Natural killer cell (primary cell): ENCODE measurements at places on chromosomes 11 and 22.
A peak's percentile ranks its signal among the peaks of the same experiment; 100 is the strongest.

- no peak for DNase-seq
These were observed 81.1 kb downstream of the BDNF start for GRCh38 chr11:27619039-27619574.

DNA sequence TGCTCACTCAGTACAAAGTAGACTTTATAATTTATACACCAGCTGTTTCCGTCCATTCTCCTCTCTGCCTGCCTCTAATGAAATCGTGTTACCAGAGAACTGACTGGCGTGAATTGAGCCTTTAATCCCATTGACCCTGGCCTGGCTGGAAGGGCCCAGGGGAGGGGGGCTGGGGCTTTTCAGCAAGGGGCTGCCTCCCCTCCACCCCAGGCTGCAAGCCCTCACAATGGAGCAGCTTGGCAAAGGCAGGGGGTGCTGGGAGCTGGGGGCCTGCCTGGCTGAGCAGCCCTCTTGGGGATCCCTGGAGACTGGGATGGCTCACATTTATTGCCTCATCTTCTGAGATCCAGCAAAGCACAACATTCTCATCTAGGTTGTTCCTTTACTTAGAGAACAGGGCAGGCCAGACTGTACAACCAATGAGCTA lies 25.8 kb upstream of the LMO1 start:
- DNase-seq, result peak; percentile 4

DNA sequence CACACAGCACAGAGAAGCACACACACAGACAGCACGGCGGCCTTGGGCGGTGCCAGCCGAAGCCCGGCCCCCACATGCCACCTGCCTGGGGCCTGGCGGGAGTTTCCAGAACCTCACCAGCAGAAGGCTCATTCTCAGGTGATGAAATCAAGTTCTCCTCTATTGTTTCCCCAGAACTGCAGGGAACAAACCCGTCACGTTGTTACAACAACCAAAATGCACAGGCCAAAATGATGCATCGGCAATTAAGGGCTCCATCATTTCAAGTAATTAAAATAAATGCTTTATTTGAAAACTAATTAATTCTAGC lies 30.8 kb downstream of the GNB1L start:
- DNase-seq, result no peak

GRCh38 chr22:34055525-34056200 lies 135.4 kb upstream of the LARGE1 start:
- DNase-seq, result no peak

DNA sequence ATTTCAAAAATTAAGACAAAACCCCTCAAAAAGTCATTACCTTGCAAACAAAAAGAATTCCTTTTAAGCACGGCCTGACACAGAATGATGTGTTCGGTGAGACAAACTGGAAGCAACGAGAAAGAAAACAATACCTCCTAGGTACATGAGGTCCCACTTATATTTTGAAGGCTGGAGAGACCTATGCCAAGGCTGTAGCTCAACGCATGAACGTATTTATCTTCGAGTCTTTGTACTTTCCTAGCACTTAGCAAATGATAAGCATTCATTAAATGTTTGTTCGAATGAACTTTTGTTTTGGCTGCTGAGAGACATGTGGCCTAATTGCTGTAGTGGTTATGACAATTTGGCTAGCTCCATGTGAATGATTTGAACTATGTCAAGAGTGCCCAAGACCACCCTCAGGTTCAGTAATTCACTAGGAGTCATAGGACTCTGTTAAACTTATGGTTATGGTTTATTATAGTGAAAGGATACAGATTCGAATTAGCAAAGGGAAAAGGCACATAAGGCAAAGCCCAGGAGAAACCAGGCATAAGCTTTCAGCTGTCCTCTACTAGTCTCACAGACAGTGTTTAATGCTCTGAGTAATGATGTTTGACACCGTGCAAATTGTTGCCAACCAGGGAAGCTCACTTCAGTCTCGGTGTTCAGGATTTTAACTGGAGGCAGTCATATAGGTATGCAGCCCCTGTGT lies 26.0 kb upstream of the HORMAD2 start:
- no peak for DNase-seq

- DNase-seq, result no peak
These were observed 65.7 kb upstream of the ADA2 start for GRCh38 chr22:17284888-17285287.

GRCh38 chr11:66720223-66720898 lies 8.7 kb downstream of the SPTBN2 start:
- DNase-seq, result peak; percentile 30

- DNase-seq, result no peak
These were observed 38.3 kb downstream of the C22orf31 start for GRCh38 chr22:29023172-29023796.

DNA sequence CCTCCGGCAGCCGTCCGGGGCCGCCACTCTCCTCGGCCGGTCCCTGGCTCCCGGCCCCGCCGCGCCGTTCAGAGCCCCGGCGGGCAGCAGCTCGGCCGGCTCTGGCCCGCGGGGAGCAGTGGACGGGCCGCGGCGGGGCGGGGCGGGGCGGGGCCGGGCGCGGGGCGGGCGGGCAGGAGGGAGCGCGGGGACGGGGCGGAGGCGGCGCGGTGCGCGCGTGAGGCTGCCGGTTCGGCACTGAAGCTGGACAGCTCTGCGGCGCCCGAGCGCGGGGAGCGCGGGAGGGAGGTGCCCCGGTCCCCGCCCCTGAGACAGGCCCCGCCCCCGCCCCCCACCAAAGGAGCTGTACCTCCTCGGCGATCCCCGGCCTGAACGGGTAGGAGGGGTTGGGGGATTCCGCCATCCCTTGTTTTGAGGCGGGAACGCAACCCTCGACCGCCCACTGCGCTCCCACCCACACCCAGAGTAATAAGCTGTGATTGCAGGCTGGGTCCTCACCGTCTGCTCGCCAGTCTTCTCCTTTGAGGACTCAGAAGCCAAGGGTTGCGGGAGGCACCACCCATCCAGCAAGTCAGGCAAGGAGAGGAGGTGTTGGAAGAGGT lies at the start of gene DRD2:
Gene DRD2 (minus strand): TSS at position 239 of the 602 bp plus-strand sequence. CDS start 50,747 bp downstream, outside the sequence.
- DNase-seq, result no peak
